Stimulated activated CD4-positive, alpha-beta T cell treated with anti-CD3 and anti-CD28 coated beads, TNF-alpha, amount 100 ng/mL, for 48 hours (primary cell): ENCODE measurements at places on chromosomes 4 and X.

DNA sequence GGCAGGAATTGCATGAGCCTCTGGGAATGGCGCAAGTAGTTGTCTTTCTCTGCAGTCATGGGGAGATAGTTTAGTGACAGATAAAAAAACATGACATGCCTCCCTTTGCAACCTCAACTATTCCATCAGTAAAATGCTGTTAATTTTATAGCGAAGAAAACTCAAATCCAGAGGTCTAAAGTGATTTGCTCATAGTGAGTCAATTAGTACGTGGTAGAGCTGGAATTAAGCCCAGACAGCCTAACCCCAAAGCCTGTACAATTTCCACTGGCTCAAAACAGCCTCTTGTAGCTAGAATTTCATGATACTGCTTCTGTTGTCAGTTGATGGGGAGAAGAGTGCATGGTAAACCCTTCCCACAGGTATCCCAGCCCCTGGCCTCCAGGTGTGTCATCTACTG is 81.3 kb upstream of the TRPC5 start:
- DNase-seq = no peak

DNA sequence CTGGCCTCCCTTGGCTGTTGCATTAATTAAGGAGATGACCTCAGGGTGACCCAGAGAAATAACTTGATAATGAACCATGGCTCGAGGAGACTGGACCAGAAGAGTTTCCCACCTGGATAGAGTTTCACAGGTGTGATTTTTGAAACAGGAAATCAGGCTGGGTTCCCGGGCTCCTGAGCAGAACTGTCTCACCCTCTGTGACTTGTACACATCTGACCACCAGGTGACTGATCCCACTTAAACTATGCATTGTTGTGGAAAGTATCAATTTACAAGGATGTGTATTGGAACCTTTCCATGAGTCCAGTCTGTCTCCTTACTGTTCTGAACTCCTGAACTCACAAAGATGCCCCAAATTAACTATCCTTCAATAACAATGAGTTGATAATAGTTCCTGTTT is 220.3 kb downstream of the PTTG2 start:
- DNase-seq = no peak

- no peak for DNase-seq
Measured at GRCh38 chr4:182644683-182645050, 272.5 kb downstream of the DCTD start.

GRCh38 chr4:165873298-165874071 is 448 bp downstream of the TLL1 start:
- no peak for DNase-seq

- DNase-seq = no peak
Measured at GRCh38 chrX:121014826-121015225, 29.3 kb upstream of the CT47A1 start.

DNA sequence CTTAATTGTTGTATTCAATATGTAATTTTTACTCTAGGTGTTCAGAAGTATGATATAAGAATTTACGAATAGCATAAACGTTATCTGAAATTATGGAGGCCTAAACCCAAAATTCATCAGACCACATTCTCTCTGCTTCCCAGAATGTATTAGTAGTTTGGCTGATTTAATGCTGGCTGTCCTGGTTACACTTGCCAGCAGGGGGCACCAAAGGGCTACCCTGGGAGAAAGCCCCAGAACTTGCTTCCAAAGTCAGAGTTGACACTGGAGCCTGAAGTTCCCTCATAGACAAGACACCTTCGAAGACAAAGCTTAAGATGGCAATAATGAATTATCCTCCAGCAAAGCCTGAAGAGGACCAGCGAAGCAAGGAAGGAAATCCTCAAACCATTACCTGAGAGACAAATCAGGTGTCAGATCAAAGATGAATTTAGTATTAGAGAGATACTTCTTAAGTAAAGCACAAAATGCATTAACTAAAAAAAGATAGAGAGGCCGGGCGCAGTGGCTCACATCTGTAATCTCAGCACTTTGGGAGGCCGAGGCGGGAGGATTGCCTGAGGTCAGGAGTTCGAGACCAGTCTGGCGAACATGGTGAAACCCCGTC is 11.3 kb upstream of the ANOS1 start:
- peak; percentile 57 for DNase-seq

DNA sequence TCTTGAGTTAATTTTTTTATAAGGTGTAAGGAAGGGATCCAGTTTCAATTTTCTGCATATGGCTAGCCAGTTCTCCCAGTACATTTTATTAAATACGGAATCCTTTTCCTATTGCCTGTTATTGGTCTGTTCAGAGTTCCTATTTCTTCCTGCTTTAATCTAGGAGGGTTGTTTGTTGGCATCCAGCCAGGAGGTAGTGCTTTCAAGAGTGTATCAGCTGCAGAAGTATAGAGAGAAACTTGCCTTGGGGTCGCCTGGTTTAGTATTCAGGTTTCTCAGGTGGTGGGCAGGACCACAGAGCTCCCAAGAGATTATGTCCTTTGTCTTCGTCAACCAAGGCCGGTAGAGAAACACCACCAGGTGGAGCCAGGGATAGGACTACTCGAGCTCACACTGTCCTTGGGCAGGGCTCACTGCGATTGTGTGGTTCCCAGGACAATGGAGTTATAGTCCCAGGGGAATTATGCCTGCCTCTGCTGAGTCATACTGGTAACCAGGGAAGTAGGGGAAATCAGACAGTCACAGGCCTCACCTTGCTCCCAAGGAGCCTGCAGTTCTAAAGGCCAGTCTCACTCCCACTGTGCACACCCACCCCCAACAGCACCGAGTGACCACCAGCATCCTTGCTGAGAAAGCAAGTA is 168.1 kb downstream of the VSIG4 start:
- no peak for DNase-seq

- DNase-seq = no peak
Measured at GRCh38 chrX:85611926-85612325, 232.5 kb upstream of the POF1B start.

DNA sequence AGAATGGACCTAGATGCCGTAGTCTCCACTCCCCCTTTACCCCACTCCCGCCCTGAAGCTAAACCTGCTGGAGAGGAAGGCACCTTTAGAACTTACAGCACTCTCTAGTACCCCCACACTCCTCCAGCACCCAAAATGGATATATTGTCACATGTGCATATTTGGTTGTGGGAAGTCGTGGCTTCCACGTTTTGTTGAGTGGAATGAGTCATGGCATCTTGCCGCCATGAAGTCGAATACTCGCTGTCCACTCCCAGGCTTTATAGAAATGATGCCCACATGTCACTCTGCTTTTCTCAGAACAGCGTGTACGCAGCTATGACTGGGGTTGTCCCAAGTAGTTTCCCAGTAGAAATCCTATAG is 545 bp downstream of the ABCE1 start:
- peak; percentile 14 for DNase-seq

GRCh38 chrX:52995987-52996331 is 37.6 kb upstream of the FAM156A start:
- DNase-seq = no peak

DNA sequence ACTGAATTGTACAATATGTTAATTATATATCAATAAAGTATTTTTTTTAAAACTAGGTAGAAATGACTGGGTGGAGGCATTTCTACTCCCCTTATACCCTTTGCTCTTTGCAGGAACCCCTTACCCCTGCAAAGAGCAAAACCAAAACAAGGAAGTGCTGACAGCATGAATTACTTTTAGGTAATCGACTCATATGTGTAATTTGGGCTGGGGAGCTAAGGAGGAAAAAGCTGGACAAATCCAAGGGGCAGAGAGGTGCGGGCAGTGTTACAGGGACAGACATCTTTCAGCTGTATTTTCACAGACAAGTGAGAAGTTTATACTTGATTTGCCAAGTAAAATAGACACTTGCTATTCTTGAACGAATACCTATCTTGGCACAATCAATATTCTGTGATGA is 35.5 kb downstream of the MANBA start:
- no peak for DNase-seq

GRCh38 chr4:146191766-146192458 is 16.4 kb downstream of the LSM6 start:
- DNase-seq = no peak

DNA sequence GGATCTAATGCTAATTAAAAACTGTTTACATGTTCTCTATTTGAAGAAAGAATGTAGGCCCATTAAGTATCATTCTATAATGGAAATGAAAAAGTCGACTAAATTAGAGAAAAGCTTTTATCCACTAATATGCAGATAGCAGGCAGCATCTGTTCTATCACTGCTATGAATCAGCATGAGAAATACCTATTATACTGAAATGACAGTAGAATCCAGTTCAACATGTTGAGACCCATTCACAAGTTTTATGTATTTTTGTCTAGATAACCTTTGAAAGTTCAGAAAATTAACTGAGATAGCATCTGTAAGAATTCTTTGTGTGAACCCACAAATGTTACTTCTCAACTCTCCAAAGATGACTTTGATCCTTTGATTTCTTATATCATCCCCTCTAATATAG is 1254.4 kb upstream of the ADGRL3 start:
- no peak for DNase-seq

GRCh38 chrX:135185795-135186443 is 14.7 kb upstream of the CT55 start:
- DNase-seq = peak; percentile 4

DNA sequence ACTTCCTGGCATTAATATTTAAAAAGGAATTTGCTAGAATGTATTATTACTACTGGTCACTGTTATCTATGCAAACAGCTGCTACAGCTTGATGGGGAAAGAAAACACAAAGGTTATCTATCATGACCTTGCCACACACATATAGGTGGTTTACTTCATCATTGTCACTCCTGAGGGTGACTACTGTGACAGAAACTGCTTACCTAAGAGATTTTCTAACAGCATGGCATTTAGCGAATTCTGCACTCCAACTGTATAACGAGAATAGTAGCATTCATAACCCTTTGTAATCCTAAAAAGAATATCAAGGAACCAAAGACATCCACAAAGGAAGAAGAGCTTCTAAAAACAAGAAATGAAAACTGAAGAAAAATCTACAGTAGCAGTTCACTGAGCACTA is 74.6 kb upstream of the SPOCK3 start:
- DNase-seq = no peak

- DNase-seq = no peak
Measured at GRCh38 chrX:9337046-9337445, 127.8 kb upstream of the TBL1X start.

DNA sequence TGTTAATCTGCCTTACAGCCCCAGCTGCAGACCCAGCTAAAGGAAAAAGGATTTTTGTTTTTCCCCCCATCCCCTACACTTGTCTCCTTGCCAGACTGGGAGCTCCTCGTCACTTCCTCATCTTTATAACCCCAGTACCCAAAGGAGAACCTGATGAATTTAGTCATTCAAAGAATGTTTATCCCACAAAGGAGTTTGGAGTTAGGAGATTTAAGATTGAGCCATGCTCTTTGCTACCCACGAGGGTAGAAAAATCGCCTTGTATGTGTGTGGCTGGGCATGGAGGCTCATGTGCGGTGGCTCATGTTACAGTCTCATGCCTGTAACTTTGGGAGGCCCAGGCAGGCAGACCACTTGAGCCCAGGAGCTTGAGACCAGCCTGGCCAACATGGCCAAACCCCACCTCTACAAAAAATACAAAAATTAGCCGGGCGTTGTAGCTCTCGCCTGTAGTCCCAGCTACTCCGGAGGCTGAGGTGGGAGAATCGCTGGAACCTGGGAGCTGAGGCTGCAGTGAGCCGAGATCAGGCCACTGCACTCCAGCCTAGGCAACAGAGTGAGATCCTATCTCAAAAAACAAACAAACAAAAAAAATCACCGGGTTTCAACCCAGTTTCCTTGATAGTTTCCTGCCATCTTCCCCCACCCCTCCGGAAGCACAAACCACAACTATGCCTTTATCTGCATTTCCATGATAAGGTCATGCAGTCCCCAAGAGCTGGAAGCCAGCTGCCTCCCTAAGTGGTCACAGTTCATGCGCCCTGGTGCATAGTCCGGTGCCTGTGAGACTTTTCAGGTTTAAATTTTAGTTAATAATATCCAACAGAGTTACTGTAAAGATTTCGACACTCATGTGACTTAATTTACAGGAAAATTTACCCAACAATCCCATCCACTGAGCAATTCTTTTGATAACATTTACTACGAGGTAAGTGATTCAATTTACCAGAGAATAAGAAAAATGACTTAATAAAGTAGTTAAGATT is 1.5 kb downstream of the CFAP97 start:
- no peak for DNase-seq

DNA sequence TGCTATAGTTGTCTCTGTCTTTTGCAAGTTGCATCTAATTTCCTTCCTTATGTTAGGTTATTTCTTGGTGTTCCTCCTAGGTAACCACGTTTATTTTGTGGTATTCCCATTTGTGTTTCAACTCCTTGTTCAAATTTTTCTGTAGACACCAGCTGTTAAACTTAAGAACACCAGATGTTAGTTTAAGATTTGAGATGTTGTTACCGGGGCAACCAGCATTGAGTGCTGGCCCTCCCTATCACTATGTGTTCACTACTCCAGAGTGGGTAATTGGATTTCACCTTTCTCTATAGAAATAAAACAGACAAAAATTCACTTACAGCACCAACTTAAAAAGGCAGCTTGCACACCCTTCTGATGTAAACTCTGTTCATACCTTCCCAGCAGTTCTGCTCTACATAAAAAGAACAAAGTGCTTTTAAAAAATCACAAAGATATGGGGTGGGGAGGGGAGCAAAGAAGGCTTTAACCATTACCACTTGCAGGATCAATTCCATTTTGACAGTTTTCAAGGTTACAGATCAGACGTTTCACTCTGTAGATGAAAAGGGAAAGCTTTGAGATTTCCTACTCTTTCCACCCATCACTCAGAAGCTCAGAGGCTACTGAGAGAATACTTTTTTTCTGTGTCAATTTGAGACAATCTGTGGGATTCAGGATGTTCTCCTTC is 82.9 kb downstream of the DKK2 start:
- no peak for DNase-seq

GRCh38 chr4:77031544-77031943 is 44.2 kb downstream of the CCNI start:
- no peak for DNase-seq

- no peak for DNase-seq
Measured at GRCh38 chr4:118356731-118357130, 3.9 kb upstream of the PRSS12 start.

DNA sequence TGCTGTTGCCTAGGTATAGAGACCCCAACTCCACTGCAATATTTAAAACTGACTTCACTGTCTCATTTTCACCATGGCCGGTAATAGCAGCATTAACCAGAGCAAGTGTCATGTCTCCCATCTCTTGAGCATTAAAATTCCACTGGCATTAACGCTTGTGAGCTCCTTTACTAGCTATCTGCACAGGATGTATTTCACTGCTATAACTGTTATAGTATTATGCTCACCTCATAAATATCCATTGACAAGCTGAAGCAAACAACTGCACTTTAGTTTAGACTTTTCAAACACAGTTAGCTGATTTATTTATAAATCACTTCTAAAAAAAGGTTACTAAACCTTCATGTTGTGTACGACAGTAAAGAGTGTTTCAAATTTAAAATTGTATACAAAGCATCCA is 157.8 kb downstream of the ANTXR2 start:
- DNase-seq = no peak

- DNase-seq = no peak
Measured at GRCh38 chr4:3866813-3867129, 100.6 kb downstream of the ADRA2C start.

DNA sequence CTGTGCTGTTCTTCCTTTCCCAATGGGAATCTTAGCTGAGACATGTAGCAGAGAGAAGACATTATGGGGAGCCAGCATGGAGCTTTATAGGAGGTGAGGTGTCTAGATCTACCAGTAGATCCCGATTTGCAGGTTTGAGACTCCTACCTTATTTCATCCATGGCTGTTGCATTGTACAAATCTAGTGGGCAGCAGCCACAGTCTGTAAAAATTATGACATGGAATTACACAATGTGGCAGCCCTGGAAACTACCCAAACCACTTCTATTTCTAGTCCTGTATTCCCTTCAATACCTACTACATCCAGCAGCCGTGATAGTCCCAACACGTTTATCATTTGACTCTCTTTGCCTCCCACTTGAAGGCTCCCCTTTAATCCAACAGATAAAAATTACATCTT is 8.1 kb downstream of the ATP7A start:
- DNase-seq = no peak
